ENCODE measurements at places on chromosomes 16 and 17.

GRCh38 chr17:64343071-64343774, 47.4 kb downstream of the PECAM1 start:
- DNase-seq: no peak

- DNase-seq: no peak
Observed at GRCh38 chr16:9184354-9184690, 92.9 kb downstream of the HAPSTR1 start.

- no peak for DNase-seq
Observed at GRCh38 chr16:65406116-65406515, 284.3 kb upstream of the CDH11 start.

DNA sequence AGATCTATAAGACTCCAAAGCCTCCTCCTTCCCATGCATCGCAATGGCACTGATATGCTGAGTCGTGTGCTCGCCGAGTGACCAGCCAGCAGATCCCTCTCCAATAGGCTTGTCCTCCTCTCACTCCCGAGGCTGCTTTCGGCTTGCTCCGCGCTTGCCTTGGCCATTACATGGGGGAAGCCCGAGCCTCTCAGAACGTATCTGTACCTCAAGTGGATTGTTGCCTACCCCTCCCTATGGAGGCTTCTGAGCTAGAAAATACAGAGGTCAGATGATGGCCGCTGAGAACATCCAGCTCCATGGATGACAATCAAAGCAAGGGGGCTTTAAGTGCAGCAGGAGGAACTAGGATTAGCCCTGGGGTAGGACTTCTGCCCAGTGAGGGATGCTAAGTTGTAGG, 7.7 kb upstream of the NLRP1 start:
- DNase-seq: no peak

DNA sequence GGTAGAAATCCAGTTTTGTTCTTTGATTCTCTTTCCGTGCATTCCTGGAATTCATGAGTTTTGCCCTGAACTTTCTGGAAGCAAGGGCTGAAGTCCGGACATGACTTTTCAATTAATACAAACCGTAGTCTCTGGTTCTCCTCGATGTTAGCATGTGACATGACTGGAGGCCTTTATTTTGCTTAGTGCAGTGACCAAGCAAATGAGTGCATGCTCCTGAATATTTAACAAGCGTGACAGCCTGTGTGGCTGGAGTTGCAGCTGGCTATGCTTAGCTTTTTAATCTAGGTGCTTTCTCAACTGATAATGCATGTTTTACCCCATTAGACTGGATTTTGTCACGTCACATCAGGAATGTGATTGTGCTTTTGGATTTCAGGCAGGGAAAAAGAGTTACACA, 302.1 kb downstream of the MAP2K6 start:
- no peak for DNase-seq

GRCh38 chr17:40873255-40873654, 6.2 kb upstream of the KRT12 start:
- DNase-seq: no peak

DNA sequence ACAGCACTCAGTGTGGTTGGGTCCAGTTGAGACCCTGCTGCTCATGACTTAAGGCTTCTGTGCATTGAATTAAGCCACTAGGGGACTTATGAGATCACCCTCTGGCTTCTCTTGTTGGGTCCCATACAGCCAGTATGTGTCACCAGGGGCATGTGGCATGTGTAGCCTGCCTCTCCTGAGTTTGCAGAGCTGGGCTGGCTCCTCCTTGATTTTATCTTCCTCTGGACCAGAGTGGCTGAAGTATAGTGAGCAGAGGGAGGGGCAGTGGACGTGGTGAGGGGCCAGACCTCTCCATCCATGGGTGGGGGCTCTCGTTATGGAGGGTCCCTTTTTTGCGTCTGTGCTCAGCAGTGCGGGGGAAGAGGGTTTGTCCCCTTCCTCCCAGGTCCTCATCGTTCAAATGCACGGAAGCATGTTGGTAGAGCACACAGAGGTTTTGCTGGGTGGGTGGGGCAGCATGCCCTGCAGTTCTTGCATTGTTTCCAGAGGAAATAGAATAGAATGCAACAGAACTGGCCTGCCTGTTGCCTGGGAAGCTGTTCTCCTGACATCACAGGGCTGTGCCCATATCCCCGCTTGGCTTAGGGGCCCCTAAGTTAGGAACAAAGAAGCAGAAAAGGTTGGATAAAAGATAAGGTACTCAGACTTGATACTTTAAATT, 77.4 kb downstream of the SPECC1 start:
- DNase-seq: peak; percentile 43

Measured in T47D (cell line).